ENCODE measurements at places on chromosomes 6 and 20. TPM values are rescaled to one million over a fixed set of nuclear protein-coding genes. Genes with fewer than 3 reads are reported as not detected.

CFAP206 gene
- 0.23 TPM for total RNA-seq

DNA sequence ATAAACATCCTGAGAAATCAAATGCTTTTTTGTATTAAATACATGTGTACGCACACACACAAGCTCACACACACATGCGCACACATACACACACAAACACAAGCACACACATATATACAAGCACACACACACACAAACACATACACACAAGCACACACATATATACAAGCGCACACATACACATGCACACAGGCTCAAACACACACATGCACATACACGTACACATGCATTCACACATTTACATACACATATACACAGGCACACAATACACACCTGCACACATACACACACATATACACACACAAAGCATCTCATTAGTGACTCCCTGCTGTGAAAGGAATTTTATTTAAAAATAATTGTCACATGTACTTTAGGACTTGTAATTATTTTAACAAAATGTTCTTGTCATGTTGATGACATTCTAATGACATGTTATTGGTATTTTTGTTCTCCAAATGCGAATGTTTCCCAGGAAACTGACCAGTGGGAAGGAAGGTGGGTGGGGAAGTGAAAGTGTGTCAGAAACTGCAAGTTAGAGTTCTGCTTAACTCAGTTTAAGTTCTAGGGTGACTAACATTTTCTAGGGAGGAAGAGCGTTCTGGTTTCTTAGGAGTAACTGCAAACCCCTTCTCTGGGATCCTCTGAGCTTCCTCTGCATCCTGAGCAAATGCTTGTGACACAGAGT is 113.9 kb upstream of the ZNF217 start:
- DNase-seq: no peak

EIF6 gene
- total RNA-seq: 106 TPM

GRCh38 chr20:53742685-53743081 is 149.0 kb upstream of the ZNF217 start:
- DNase-seq: no peak

- DNase-seq: no peak
Measured at GRCh38 chr20:59748619-59749191, 144.4 kb downstream of the PHACTR3 start.

- DNase-seq: no peak
Measured at GRCh38 chr6:120173250-120173649, 823.7 kb upstream of the MAN1A1 start.

GRCh38 chr6:17130786-17131185 is 28.9 kb downstream of the STMND1 start:
- DNase-seq: no peak

ZSWIM3 gene
- 5.4 TPM for total RNA-seq

CNR1 gene
- 23.4 TPM for total RNA-seq

DNA sequence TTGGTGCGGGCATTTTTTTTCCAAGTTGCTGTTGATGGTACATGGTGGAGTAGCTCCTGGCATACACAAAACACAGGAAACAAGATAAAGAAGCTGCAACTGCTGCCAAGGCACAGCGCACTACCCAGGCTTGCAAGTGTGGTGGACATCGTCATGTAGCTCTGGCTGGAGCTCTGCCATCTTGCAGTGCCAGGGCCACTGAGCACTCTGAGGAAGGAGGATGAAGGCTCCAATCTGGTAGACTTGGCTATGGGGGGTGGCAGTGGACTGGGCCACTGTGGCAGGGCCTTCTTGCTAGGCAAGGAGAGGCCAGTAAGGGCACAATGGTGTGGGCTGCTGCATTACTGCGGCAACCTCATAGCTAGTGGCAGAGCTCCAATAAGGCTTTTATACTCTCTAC is 263.5 kb downstream of the CENPW start:
- no peak for DNase-seq

EFCAB8 gene
- total RNA-seq: not detected

DNA sequence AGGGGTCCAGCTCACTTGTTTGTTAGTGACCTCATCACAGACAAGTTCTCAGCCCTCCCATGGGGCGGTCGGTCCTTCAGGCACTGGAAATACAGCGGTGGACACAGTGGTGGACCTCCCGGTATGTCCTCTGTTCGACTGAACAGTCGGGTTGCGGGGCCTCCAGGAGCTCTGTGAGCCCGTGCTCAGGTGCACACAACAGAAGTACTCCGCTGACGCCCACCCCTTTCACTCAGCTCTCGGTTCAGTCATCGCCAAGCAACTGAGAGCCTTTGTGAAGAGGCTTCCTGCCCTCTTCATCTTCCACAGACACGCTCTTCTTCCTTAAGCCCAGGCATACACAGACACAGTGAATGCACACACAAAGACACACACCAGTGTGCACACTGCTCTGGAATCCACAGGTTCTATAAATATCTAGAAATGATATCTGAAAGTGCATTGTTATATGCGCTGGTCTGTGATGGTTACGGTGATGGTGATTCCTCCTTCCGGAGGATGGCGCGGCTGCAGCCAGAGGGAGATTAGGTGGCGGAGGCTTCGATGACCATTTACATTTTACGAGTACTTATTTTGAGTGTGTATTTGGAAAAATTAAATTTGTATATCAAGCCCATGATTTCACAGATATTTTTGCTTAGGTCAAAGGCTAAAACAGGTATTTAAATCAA is 46.8 kb upstream of the BHLHE23 start:
- no peak for DNase-seq

DEFB132 gene
- not detected for total RNA-seq

- no peak for DNase-seq
Measured at GRCh38 chr6:30157999-30158398, 3.0 kb downstream of the TRIM10 start.

DNA sequence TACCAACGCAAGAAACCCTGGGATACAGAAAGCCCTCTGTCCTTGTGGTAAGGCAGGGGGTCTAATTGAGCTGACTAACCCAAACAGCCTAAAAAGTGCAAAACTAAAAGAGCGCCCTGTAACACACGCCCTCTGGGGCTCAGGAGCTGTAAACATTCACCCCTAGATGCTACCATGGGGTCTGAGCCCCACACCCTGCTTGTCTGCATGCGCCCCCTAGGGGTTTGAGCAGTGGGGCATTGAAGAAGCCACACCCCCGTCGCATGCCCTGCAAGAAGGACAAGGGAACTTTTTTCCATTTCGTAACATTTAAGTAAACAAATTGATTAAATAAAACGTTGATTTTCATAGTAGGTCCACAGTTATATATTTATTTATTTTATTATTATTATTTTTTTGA is 616.9 kb upstream of the MAN1A1 start:
- no peak for DNase-seq

DNA sequence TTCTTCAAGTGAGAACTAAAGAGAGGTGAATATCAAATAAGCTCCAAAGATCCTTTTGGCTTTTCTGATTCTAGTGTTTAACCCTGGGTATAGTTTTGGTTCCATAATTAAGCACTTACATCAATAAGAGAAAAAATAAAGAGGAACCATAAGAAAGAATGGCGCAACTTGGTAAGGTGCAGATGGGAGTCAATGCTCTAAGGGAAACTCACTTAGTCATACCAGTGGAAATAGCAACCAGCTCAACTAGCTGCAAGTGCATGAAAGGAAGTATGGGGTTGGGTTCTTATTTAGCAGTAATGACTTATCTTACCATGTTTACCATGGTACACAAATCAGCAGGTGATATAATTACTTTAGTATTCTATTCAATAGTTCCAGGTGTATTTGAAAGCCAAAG is 296.5 kb upstream of the RUNX2 start:
- no peak for DNase-seq

- no peak for DNase-seq
Measured at GRCh38 chr6:9056556-9056955, 621.2 kb upstream of the SLC35B3 start.

DNA sequence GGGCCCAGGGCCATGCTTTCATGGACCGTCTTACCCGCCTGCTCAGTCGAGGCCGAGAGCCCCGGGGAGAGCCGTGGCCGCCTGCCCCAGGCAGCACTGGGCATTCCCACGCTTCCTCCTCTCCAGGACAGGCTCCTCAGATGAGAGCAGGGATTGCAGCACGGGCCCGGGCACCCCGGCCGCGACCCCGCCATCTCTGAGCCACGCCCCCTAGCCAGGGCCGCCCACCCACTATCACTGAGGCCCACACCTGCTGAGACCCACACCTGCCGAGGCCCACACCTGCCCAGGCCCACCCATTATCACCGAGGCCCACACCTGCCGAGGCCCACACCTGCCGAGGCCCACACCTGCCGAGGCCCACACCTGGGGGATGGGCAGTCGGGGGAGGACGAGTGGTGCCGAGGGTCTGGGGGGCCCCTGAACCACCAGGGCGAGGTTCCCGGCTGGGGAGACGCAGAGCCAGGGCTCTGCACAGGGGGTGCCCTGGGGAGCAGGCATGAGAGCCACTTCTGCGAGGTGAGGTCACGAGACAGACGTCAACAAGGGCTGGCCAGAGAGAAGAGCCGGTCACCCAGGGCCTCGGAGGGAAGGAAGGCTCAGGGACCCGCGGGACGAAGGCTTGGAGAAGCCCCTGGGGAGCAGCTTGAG is 235.6 kb downstream of the ERMARD start:
- DNase-seq: no peak

GRCh38 chr6:160435935-160436334 is 87.8 kb downstream of the SLC22A3 start:
- DNase-seq: peak; percentile 64

DNA sequence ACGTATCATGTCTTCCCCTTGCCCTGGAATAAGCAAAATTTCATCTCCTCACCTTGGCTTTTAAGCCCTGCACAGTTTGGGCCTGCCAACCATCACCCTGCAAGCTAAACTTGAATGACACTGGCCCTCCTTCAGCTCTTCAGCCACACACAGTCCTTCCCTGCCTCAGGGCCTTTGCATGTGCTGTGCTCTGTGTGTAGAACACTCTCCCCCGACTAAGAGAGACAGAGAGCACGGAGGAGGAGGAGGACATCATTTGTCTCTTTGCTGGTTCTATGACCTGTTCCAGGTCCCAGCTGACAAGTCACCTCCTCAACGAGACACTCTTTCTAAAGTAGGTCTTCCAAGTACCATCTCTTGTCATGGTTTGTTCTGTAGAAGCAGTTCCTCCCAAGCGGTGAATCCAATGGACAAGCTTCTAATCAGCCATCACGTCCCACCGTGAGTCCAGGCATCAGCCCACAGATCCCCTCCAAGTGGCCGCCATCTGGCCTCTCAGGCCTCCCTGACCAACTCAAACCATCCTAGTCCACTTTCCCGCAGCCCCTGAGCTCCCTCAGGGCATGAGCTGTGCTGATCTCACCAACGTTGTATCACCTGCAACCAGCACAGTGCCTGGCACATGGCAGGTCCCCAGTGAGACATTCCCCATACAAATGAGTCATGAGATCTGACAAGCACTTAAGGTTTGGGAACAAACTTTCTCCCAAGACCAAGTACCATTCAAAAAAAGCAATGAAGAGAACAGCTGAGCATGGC is 30.5 kb downstream of the NFATC2 start:
- DNase-seq: no peak

BPIFB1 gene
- not detected for total RNA-seq

TBC1D7 gene
- 5.5 TPM for total RNA-seq

GRCh38 chr6:130918171-130918570 is 91.0 kb downstream of the SMLR1 start:
- no peak for DNase-seq

- no peak for DNase-seq
Measured at GRCh38 chr20:326645-327185, 1.4 kb downstream of the SOX12 start.

GRCh38 chr6:44642349-44642748 is 254.8 kb downstream of the CDC5L start:
- no peak for DNase-seq

GRCh38 chr6:32718879-32719278 is 22.3 kb upstream of the HLA-DQA2 start:
- no peak for DNase-seq

GRCh38 chr6:125274935-125275334 is 26.8 kb downstream of the HDDC2 start:
- no peak for DNase-seq

C20orf173 gene
- not detected for total RNA-seq

DNA sequence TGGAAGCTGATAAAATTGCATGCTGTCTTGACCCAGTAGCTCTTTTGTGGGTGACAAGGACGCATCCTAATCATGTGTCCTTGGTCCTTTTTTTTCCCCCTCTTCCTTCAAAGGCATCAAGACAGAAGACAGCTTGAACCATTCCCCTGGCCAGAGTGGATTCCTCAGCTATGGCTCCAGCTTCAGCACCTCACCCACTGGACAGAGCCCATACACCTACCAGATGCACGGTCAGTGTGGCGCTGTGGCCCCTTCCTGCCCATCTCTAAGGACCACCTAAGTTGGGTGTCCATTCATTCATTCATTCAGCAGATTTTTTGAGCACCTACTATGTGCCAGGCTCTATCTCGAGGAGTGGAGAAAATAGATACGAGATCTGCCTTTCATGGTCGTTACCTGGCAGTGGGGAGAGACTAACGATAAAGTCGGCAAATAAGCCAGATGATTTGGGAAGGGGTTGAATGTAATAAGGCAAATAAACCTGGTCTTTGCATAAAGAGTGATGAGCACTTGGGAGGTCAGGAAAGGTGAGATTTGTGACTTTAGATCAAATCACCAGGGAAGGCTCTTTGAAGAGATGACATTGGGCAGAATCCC is 121.5 kb downstream of the EYA2 start:
- DNase-seq: no peak

PSMB9 gene
- 16.9 TPM for total RNA-seq

- no peak for DNase-seq
Measured at GRCh38 chr20:4180356-4180755, 165.0 kb upstream of the RNF24 start.

GRCh38 chr6:37669306-37669705 is 28.4 kb downstream of the MDGA1 start:
- no peak for DNase-seq

TNNC2 gene
- total RNA-seq: 0.46 TPM

PHACTR3 gene
- total RNA-seq: 0.17 TPM

DNA sequence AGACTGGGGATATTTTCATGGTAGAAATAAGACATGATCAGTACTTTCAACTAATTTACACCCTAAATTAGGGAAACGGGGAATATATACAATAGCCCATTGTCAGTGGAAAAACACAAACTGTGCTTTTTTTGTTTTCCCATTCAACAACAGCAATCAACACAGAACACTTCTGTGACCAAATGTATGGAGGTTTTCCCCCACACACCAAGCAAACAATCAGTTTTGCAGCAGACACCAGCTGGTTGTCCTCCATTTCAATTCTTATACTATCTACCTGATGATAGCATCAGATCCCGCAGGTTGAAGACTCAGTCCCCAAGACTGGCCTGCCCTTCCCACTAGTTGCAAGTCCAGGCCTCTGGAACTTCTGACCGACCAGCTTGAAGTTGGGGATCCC is 4.5 kb downstream of the HINT3 start:
- no peak for DNase-seq

DNA sequence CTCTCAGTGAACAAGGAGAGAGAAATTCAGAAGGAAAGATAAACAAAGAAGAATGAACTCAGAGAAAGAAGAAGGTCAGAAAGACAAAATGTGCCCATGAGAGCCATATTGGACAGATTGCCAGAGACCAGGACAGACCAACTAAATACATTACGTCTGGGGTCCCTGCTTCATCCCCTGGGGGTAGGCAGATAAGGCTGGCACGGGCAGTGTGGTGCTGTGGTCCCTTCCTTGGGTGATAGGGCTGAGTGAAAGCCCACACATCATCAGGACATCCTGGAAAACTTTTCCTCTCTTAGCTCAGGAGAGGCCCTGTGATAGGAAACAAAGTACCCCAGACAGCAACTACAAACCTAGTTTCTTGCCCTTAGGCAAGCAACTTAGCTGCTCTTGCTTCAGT is 13.2 kb upstream of the ARMC12 start:
- DNase-seq: no peak
